ENCODE measurements at places on chromosomes 7 and 10.

DNA sequence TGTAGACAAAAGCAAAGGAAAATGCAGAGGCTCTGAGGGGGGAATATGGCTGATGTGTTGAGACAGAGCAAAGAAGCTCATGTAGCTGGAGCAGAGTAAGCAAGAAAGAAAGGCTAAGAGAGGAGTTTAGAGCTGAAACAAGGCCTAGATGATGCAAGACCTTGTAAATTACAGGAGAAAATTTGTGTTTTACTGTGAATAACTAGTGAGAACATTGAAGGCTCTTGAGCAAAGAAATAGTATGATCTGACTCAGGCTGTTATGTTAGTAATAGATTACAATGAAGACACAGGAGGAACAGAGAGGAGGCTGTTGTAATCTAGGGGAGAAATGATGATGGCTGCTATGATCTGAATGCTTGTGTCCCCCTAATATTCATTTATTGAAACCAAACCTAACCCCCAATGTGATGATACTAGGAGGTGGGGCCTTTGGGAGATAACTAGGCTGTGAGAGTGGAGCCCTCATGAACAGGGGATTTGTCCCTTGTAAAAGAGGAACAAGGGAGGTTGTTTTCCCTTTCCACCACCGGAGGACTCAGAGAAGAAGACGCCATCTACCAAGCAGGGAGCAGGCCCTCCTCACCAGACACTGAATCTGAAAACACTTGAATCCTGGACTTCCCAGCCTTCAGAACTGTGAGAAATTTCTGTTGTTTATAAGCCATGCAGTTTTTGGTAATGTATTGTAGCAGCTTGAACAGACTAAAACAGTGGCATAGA is 394.9 kb downstream of the HTR7 start:
- no peak for DNase-seq

DNA sequence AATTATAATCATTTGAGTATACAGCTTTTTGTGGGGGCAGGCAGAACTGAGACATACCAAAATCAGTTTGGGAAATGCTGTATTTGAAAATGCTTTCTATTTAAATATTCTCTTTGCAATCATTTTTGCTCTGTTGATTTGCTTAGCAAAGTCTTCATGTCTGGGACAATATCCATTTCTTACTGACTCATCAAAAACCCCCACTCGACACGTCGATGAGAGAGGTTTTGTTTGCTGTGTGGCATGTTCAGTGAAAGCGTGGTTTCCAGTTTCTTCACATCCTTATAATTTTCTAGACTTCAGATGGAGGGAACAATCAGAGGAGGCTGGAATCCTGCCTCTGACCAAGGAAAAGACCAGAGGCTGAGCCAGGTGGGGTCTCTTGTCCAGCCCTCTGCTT is 28.9 kb downstream of the HTRA1 start:
- DNase-seq = no peak

DNA sequence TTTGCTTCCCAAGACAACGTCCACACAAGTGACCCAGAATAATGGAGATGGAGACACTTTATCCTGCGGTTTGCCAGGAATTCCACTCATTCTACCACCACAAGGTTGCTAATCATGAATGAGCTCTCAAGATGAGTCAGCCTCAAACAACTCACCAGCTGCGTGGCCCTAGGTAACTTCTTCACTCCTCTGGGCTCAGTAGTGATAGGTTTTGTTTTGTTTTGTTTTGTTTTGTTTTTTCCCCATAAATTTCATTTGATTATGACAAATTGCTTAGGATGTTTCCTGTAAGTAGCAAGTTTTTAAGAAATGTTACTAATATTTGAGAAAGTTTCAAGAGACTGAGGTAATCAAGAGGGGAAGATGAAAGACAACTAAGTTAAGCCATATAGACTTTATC is 286.8 kb downstream of the PARD3 start:
- DNase-seq = peak; percentile 96

DNA sequence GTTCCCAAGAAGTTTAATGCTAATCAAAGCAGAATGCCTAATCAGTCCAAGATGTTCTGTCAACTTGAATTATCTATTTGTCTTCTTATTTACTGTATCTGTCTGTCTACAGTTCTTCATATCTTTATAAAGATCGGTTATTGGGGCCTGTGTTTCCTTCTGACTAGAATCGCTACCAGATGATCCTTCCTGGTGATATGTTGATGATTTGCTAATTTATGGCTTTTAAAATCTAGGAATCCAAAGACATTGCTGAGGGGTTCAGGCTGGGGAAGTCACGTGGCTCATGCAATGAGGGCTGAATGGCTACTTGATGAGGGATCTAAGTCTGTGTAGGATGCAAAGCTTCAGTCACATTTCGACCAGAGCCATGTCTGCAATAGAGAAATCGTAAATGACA is 536.3 kb downstream of the KCNMA1 start:
- no peak for DNase-seq

GRCh38 chr7:44237696-44238095 is 36.9 kb downstream of the YKT6 start:
- DNase-seq = no peak

Measured in brain microvascular endothelial cell (primary cell).